ENCODE measurements at places on chromosomes 2 and 18.
A peak's percentile ranks its signal among the peaks of the same experiment; 100 is the strongest.

GRCh38 chr18:51953521-51953920 is 386.5 kb upstream of the DCC start:
- peak; percentile 9 for DNase-seq

GRCh38 chr2:10475221-10475722 is 27.1 kb upstream of the ODC1 start:
- DNase-seq, result no peak

GRCh38 chr2:122445003-122445402 is 689.6 kb downstream of the TSN start:
- no peak for DNase-seq

GRCh38 chr2:133633881-133634409 is 65.7 kb upstream of the NCKAP5 start:
- DNase-seq, result peak; percentile 44

DNA sequence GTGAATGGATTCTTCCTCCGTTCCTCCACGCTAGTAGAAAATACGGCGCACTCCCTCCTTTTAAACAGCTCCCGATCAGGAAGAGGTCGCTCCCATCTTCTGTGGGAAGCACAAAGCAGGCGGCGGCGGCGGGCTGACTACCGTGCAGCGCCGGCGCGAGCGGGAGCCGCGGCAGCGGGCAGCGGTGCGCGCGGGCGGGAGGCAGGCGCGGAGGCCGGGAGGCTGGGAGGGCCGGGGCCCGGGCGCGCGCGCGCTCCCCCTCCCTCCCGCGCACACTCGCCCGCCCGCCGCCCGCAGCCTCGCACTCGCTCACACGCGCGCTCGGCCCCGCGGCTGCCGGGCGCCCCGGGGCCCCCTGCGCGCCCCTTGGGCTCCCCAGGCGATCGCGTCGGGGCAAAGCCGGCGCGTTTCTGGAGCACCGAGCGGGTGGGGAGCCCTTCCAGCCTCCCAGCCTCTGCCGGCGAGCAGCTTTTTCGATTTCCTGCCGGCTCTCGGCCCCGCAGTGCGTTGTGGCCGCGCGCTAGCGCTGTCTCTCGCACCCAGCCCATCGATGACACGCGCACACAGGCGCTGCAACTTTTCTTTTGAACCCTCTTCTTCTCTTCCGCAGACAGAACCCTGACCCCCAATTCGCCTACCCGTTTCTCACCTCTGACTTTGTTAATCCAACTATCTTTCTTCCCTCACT is at the start of gene SLC8A1:
SLC8A1 (minus strand) TSS at position 173 of the 688 bp plus-strand sequence.
- DNase-seq, result peak; percentile 35

DNA sequence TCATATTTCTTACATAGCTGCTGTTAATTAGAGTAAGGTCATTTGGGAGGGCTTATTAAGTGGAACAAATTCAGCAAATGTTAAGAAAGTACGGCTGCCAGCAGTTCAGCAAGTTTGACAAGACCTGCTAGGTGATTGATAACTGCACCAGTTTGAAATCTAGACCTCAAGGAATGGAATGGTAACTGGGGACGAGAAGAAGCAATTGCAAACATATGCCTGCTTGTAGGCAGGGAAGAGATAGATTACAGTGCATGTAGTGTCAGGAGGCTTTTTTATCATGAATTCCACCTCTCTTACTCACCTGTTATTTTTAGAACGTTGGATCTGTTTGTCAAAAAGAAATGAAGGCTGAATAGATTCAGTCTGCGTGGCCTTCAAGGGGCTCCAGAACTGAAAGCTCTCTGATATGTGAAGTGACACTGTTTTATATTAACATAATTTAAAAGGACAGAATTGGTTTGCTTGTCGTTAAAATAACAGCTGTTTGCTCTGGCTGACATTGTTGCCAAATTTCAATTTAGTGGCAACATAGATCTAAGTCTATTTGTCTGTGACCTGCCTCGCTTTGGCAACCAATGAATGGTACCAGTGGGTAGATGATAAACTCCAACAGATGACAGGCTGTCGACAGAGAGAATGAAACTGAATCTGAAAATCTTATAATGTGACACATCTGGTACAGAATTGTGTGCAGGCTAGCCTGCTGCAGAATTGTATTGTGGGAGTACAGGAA is 199.3 kb downstream of the ZNF407 start:
- peak; percentile 38 for DNase-seq

- DNase-seq, result no peak
Measured at GRCh38 chr2:98382739-98383138, 36.5 kb downstream of the CNGA3 start.

DNA sequence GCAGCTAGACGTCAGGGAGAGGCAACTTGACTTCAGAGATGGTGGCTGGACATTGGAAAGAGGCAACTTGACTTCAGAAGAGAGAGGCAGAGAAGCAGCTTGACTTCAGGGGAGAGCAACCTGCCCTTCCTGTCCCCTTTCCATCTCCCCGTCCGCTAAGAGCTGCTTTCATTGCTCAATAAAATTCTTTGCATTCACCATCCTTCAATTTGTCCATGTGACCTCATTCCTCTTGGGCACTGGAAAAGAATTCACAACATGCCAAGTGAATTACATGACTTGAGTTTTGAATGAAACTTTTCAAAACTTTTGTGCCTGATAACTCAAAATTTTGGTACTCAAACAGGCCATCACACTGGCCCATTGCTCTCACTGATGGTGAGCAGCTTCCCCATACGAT is 158.9 kb downstream of the DPP4 start:
- DNase-seq, result no peak

DNA sequence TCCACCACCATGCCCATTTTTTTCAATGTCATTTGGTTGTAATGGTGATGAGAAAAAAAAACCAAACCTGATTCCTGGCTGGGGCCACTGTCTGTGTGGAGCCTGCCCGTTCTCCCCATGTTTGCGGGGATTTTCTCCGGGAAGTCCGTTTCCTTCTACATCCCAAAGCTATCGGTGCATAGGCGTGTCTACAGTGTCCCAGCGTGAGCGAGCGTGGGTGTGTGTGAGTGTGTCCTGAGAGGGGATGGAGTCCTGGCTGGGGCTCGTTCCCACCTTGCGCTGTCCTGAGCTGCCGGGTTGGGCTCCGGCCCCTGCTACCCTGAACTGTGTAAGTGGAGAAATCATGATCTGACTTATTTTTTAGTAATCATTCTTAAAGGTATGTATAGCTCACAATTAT is 7.3 kb upstream of the ZAP70 start:
- DNase-seq, result no peak

DNA sequence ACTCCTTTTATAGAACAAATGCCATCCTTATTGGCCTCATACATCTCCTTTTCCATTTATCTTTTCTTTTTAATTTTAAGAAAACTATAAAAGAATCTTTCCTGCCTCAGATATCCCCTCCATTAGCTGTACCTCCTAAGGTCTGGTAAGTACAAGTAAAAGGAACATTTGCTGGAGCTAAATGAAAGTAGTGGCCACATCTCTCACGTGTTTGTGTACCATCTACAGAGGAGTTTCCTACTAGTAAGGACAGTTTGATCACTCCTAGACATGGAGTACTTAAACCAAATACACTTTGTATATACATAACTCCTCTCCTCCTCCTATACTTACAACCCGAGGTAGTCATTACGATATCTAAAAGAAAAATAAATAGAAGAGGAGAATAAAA is 504.8 kb downstream of the LRRTM4 start:
- no peak for DNase-seq

- DNase-seq, result no peak
Measured at GRCh38 chr2:28351621-28352020, 41.0 kb upstream of the FOSL2 start.

GRCh38 chr2:191250986-191251385 is 5.8 kb downstream of the MYO1B start:
- no peak for DNase-seq

DNA sequence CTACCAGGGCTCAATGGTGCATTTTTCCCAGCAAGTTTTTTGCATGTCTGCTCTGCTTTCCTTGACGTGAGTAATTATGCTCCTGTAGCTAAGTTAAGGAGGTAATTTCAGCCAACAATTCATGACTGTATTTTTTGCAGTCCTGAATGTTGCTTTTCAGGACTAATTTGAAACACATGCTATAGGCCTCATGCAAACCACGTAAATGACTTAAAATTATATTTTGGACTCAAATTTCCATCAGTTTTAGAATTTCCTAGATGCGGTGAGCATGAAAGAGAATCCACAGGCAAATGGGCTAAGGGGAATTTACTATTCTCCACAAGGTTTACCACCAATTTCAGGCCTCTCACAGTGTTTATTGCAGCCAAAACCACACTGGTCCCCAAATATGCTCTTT is 589.9 kb upstream of the LRRTM1 start:
- no peak for DNase-seq

DNA sequence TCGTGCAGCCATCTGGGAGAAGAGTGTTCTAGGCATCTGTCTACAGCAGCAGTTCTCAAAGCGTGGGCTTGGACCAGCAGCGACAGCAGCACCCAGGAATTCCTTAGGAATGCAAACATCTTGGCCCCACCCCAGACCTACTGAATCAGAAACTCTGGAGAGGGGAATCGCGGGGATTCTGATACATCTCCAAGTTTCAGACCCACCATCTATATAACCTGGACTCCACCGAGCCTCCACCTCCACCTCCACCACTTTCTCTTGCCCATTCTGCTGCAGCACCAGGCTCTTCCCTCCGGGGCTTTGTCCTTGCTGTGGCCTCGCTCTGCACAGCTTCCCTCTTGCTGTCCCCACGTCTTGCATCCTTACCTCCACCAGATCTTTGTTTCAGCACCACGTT is 256.4 kb downstream of the BCL2 start:
- DNase-seq, result no peak

GRCh38 chr2:39069136-39069515 is 51.7 kb downstream of the SOS1 start:
- peak; percentile 57 for DNase-seq

GRCh38 chr2:236180076-236180816 is 12.1 kb upstream of the GBX2 start:
- peak; percentile 49 for DNase-seq

DNA sequence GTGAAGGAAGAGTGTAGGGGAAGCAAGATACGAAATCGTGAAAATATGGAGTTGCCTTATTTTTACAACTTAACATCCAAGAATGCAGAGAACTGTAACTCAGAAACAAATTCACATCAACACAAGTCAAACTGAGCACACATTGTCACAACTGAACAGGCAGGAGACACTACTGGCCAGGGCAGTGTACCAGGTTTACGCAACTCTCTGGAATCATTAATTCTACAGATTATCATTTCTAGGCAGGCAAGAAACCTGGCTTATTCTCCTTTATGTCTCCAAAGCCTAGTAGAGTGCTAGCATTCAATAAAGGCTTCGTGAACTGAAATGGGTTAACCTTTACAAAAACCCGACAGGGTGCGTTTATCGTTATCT is 584 bp downstream of the COA5 start:
- peak; percentile 2 for DNase-seq

GRCh38 chr2:19349911-19350677 is 8.3 kb downstream of the OSR1 start:
- no peak for DNase-seq

DNA sequence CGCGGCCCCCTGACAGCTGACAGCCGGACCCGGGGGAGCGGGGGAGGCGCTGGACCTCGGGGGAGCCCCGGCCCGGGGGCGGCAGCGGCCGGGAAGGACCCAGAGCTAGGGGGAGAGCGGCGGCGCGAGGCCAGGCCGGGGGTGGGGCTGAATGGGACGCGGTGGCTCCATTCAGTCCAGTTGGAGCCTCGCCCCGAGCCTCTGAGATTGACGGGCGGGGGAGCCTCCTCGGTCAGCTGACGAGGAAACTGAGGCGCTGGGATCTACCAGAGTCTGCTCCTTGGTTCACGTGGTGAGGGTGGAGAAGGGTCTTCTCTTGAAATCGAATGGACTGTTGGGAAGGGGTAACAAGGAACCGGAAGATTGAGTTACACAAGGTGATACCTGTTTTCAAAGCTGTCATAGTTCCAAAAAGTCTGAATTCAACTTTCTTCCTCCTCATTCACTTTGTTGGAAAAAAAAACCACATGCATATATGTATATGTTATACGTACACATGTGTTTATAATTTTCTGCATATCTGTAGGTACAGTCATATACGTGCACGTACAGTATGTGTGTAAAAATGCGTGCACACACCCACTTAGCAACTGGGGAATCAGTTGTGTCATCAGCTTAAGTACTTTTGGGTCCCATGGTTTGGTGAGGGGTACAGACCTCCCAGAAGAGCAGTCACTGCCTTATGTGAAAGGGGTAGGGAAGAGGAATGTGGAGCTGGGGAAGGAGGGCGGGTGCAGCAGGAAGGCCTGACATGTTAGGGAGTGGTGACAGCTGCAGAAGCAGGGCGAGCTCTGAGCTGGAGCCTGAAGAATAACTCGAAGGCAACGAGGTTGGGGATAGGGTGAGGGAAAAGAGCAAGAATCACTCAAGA is 628 bp downstream of the PPP1R7 start:
- DNase-seq, result no peak

- DNase-seq, result peak; percentile 30
Measured at GRCh38 chr2:12501469-12502158, 215.1 kb upstream of the TRIB2 start.

GRCh38 chr2:89837962-89838625 is 1146.6 kb downstream of the RPIA start:
- DNase-seq, result peak; percentile 29

- DNase-seq, result no peak
Measured at GRCh38 chr2:96832754-96833507, 10.9 kb downstream of the ANKRD23 start.

DNA sequence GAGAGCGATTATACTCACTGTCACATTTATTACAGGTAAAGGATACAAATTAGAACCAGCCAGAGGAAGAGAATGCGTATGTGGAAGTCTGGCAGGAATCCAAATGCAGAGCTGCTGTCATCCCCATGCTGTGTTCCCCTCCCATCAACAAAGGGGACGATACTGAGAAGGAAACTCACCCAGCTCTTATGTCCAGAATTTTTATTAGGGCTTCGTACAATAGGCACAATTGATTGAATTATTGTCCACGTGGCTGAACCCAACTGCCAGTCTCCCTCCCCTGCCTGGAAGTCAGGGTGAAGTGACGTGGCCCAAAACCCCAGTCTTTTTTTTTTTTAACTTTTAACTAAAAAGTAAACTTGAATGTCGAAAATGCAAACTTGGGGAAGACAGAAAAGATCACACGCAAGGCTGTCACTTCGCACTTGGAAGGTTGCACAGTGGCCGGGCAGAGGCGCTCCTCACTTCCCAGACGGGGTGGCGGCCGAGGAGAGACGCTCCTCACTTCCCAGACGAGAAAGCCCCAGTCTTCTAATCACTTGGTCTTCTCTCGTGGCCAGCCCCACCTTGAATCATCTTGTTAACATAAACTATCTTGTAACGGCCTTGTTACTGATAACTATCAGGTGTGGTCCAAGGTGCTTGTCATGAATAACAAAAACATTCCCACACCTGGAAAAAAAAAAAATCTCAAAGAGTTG is 40.0 kb upstream of the ITSN2 start:
- no peak for DNase-seq

DNA sequence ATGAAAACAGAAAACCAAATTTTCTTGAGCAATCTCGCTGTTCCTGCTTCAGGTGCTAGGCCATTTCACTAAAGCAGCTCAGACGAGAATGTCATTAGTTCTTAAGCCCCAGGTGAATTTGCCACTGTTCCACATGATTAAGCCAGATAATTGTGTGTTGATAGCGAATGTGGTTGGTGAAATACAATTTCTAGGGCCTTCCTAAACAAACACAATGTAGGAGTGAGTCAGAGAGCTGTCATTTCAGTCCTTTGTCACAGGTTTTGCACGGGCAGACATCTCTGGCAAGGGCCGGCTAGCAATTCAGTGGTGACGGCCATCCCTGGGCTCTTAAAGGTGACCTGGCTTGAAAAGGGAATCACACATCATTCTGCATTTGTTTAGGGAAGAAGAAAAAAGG is 170.7 kb downstream of the TMEM182 start:
- no peak for DNase-seq

- no peak for DNase-seq
Measured at GRCh38 chr2:172234716-172235691, 132.3 kb upstream of the DLX2 start.
